Large intestine (tissue), 12 donors: ENCODE measurements at places on chromosomes 16 and 17.
A peak's percentile ranks its signal among the peaks of the same experiment; 100 is the strongest.

DNA sequence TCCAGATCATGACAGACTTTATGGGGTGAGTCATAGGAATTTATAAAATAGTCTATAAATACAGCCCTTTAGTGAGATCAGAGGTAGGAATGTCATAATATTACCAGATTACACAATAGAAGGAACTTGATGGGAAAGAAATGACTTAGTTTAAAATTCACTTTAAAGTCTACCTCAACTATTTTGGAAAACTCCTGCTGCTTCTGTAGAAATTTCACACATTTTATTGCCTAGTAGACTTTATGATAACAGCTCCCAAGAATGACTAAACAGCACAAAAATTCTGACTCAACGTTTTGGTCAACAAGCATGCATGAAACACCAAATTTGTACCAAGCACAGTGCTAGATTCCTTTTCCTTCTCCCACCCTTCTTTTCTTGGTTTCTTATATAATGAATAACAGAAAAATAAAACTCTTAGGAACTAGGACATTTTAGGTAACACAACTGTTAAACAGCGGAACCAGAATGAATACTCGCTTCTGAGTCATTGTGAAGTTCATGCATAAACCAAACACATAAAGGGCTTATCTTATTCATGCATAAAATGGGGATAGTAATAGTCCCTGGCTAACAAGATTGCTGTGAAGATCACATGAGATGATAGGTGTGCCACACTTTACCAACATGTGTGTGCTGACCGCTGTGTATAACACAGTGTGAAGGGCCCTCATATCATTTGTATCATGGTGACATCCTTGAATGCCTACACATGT lies 243.9 kb downstream of the CDH8 start:
- DNase-seq: no peak

DNA sequence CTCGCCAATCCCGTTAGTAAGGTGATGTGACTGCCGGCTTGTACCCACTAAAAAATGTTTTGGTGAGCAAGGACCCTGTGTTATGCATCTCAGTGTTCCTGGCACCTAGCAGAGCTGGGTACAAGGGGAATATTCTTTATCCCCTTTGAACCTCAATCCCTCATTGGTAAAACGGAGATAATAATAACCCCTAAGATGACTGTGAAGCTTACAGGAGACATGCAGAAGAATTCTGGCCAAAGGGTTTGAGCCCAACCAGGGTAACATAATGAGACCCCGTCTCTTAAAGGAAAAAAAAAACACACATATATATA lies 896 bp downstream of the GGA2 start:
- DNase-seq: no peak

DNA sequence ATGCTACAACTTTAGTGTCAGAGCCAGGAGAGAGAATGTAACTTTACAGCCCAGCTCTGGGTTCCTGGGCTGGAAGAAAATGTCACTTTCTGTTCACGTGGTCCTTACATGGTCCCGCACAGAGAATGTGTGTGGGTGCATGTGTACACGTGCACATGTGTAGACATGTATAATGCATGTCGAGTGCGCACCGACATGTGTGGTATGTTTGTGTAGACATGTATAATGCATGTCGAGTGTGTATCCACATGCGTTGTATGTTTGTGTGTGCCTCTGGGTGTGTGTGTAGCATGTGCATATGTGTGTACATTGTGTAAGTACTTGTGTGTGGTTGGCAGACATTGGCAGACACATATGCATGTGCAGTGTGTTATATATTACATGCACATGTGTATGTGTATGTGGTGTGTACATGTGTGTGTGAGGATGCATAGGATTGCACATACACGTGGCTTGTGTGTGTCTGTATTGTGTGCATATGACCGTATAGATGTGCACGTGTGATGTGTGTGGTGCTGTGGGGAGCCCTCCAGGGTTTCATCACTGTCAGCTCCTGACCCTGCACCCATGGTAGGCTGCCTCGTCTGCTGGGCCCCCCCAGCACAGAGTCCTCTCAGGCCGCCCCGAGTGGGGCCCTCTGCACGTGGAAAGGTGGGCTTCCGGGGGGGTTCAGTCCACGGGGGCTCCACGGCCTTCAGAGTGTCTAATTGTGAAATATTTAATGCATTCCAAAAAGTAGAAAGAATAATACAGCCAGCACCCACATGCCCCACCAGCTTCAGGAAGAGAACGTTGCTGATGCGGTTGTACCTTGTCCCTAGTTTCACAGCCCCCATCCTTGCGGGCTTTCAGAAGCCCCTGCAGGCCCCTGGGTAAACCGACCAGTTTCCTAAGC lies 214.2 kb upstream of the GSE1 start:
- no peak for DNase-seq

GRCh38 chr16:23959072-23959751 lies 123.4 kb downstream of the PRKCB start:
- DNase-seq: no peak

GRCh38 chr16:15642557-15643047 lies 352 bp downstream of the MARF1 start:
- peak; percentile 56 for DNase-seq

GRCh38 chr17:81404558-81405165 lies 9.4 kb downstream of the BAHCC1 start:
- DNase-seq: no peak

GRCh38 chr17:12768255-12768654 lies 21.0 kb upstream of the ARHGAP44 start:
- no peak for DNase-seq

DNA sequence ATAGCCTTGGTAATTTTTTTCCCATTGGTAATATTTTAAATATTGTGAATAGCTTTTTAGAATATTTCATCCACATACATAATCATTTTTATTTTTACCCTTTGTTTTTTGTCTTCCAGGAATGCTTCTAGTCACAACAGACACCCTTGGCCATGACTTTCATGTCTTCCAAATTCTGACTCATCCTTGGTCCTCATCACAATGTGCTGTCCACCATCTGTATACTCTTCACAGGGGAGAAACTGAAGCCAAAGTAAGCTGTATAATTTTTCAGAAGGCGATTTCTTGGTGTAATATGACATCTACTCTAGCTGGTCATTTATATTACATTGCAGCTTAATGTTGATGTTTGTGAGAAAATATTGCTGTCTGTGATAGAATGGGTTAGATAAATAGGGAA lies 269.4 kb downstream of the BCAS3 start:
- no peak for DNase-seq

DNA sequence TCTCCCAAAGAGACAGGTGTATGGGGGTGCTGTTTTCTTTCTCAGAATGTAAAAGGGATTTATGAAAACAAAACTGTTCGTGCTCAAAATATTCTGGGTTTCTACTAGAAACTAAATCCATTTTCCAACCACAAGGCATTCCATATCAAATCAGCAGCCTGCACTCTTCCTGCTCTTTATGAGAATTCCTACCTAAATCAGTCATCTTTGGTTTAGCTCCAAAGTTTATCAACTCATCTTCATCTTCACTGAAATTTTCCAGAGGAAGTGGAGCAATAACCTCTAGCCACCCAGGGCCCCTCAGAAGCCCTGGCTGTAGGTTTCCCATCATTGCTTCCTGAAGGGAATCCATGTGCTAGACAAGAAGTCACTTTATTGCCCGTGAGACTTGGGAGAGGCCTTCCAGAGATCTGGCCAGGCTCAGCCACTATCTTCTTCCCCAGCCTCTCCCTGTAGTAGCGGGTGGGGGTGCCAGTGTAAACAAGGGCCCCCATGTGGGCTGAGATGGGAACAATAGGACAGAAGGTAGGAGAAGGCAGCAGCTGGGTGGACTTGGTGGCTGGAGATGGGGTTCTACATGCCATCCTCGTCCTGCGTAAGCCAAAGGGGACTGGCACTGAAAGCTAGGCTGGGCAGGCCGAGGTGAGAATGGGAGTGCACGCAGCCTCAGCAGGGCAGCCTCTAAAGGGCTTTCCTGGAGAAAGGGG lies 22.0 kb upstream of the ALDH3A1 start:
- DNase-seq: no peak

DNA sequence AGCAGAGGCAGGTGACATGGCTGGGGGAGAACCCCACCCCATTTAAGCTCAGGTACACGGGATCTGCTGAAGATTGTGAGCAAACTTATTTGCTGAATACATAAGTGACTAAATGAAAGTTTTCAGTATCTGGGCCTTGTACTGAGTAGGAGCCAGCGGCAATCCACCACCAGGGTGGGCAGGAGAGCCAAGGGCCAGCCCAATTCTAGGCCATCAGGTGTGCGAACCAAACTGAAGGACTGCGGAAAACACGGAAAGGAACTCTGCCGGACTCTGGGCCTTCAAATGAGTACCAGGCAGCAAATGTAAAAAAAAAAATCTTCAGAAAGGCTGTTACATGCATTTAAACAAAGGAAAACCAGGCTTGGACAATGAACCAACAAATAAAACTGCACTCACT lies 19.7 kb downstream of the ARHGAP17 start:
- DNase-seq: no peak
